ENCODE measurements at places on chromosomes 6 and 20.

- DNase-seq = no peak
Observed at GRCh38 chr20:14955399-14955798, 618.0 kb upstream of the FLRT3 start.

DNA sequence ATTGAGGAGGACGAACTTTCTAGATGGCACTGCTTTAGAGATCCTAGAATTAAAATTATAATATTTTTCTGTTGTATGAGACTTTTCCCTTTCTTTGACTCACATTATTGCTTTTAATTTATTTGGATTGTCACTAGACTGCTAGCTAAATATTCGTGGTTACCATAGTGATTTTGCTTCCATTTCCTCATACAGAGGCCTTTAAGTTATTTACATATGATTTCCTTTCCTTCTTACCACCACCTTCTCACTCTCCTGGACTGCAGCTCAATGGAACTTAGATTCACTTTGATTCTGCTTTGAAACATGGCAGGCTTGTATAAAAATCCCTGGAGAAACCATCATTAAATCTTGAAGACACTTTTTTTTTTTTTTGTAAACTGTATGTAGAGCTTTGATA lies 222.9 kb downstream of the LAMA2 start:
- DNase-seq = no peak

DNA sequence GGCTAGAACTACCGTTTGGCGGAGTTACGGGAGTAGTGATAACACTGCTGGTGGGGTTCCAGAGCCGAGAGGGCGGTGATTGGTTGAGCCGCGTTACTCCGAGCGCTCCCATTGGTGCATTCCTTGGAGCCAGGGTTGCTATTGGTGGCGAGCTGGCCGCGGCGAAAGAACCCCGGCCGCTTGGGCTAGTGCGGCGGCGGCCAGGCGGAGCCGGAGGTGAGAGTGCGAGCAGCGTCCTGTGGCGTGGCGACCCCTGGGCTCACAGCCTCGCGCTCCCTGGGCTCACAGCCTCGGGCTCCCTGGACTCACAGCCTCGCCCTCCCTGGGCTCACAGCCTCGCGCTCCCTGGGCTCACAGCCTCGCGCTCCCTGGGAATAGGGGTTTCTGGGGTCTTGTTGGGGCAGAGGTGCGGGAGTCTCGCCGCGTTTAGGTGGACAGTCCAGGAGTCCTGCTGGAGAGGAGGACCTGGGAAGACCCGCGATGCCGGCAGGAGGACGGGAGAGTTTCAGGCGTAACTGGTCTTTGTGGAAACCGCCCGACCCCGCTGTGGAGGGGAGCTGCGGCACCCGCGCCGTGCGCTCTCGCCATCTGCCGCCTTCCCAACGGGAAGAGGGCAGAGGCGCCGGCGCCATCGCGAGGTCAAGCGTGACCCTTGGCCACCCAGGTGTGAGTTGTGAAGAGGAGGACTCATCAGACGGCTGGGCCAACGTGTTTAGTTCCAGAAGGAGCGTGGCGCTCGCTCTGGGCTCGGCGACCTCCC lies 12.2 kb downstream of the PRDM13 start:
- no peak for DNase-seq

DNA sequence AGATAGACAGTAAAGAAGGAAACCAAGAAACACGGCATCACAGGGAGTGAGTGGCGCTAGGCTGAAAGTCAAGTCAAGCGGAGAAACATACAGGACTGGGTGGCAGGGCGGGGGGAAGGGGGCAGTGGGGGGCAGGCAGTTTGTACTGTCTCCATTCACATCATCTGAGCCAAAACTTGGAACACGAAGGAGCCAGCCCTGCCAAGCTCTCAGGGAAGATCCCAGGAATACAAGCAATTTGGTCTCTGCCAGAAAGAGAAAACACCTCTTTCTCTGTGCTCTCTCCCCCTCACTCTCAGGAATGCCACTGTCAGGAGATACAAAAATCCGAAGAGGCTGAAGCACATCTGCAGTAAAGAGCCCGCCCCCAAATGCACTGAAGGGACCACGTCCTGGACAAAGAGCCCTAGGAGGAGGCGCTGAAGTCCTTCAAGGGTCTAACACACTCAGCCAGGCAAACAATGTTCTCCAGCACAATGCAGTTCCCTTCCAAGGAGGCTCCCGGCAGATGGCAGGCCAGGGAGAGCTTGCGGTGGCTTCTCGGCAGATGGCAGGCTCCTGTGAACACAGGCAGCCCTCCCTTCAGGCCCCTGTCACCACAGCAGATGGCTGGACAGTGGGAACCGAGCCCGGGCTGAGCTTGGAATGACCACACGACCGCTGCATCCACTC lies 90.0 kb downstream of the ATP9A start:
- DNase-seq = no peak

DNA sequence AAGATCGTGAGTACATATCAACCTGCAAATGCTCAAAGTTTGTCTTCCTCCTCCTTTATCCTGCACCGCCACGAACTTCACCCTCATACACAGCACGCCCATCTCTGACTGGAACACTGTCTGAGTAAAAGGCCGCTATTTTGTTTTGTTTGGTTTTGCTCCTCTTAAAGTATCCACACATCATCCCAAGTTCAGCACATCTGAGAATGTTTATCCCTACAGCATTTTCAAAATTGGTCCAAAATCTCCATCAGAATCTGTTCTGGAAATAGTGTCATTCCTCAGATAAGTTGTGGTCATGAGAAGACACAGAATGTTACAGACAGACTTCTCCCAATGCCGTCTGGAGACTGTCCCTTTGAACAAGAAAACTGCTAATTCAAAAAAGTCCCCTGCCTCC lies 251.6 kb upstream of the ARID1B start:
- no peak for DNase-seq

GRCh38 chr6:129426343-129426742 lies 283.6 kb downstream of the ARHGAP18 start:
- no peak for DNase-seq

DNA sequence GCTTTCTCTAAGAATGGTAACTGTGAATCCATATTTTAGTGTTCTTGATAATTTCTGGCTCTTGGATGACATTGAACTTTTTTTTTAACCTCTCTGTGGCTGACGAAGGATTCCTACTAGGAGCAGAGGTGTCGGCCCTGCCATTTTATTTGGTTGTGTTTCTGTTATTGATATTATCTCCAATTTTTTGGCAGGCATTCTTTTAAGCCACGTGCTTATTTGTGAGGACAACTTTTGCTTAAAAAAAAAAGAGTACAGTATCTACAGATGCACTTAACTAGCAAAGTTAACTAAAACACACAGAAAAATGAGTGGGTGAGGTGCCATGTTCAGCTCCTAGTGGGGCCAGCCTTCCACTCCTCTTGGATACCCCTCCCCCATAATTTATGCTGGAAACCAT lies 1.1 kb downstream of the FANCE start:
- DNase-seq = no peak

- DNase-seq = no peak
Observed at GRCh38 chr6:12114055-12114503, 102.0 kb downstream of the HIVEP1 start.

- no peak for DNase-seq
Observed at GRCh38 chr20:58666702-58667101, 15.6 kb downstream of the STX16 start.
